ENCODE measurements at places on chromosomes 1 and 21. TPM values are rescaled to one million over a fixed set of nuclear protein-coding genes. Genes with fewer than 3 reads are reported as not detected.

- DNase-seq, result no peak
- no peaks in the 10 kb centered on the region for H3K36me3 ChIP-seq
- no peaks in the 10 kb centered on the region for H3K27me3 ChIP-seq
These were observed 271.8 kb downstream of the RRAGC start for GRCh38 chr1:38587766-38588165.

CCDC190 gene
- 1.3 TPM for total RNA-seq

DNA sequence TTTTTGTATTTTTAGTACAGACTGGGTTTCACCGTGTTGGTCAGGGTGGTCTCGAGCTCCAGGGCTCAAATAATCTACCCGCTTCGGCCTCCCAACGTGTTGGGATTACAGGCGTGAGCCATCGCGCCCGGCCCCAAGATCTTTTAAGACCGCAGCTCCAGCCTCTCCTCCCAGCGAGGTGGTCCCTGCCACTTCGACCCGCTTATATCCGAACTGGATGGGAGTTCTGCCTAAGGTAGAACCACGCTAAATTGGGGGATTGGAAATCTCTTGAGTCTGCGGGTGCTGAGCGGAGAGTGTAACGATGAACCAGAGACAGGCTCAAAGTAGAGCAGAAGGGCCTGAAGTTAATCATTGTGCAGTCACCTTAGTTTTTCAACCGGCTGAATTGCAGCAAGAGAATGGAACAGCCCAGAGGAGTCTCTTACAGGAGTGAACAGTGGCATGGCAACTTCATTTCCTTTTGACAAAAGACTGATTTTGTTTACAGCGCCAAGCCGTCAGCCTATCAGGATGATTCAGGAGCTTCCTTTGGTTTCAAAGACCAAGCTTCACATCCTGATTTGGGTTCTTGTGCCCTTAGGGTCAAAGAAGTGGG, 726 bp upstream of the CYB5R1 start:
- H3K36me3 ChIP-seq, result peaks cover 25% of the 10 kb centered on the region
- no peaks in the 10 kb centered on the region for H3K27me3 ChIP-seq

TARBP1 gene
- 35.0 TPM for total RNA-seq

GRCh38 chr1:40712997-40713396, 21.5 kb downstream of the NFYC start:
- H3K27ac ChIP-seq, result no peak overlapping the region
- no peaks in the 10 kb centered on the region for H3K4me1 ChIP-seq
- no peaks in the 10 kb centered on the region for H3K36me3 ChIP-seq
- H3K27me3 ChIP-seq, result no peaks in the 10 kb centered on the region
- no peak overlapping the region for H3K4me3 ChIP-seq

TP73 gene
- not detected for total RNA-seq

DNA sequence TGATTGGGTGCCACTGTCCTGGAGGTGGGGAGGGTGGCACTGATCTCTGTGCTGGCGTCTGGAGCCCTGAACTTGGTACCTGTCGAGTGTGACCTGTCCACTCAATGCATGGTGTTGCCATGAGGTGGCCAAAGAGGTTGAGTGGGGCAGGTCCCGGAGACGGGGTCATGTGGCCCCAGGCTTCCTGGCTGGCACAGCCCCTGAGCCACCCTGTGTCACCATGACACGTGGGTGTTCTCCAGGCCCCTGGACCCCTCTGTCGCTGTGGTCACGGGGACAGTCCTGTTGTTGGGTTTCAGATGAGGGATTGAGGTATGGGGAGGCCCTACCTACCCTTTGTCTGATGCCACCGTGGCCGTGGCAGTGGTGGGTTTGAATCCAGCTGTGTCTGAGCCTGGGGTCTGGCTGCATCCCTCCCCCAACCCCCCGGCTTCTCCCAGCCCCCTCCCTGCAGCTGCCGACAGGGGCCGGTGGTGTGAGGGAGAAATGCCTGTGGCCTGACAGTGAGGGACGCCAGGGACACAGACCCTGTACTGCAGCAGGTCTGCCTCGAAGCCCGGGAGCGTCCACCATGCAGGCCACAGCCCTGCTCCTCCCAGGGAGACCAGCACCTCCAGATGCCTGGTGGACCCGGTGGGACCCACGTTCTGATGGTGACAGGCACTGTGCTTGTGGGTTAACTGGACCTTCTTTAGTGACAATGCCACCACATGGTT, 12.0 kb downstream of the TRPM2 start:
- no peak for DNase-seq
- no peak overlapping the region for H3K4me3 ChIP-seq

DNA sequence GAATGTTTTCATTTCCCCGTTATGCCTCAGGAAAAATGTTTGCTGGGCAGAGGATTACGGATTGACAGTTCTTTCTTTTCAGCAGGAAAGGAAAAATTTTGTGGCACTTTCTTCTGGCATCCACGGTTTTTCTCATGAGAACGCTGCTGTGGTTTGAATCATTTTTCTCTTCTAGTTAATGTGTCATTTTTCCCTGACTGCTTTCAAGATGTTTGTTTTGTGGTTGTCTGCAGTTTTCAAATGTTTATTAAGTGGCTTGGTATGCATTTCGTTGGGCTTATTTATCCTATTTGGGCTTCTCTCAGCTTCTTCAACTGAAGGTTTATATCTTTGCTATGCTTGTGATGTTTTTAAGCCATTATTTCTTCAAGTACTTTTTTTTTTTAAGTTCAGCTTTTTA, 359.0 kb downstream of the RGS7 start:
- H3K4me3 ChIP-seq, result no peak overlapping the region
- no peak overlapping the region for H3K27ac ChIP-seq
- no peak for DNase-seq
- H3K4me1 ChIP-seq, result no peaks in the 10 kb centered on the region
- no peaks in the 10 kb centered on the region for H3K36me3 ChIP-seq
- H3K27me3 ChIP-seq, result no peaks in the 10 kb centered on the region

DNA sequence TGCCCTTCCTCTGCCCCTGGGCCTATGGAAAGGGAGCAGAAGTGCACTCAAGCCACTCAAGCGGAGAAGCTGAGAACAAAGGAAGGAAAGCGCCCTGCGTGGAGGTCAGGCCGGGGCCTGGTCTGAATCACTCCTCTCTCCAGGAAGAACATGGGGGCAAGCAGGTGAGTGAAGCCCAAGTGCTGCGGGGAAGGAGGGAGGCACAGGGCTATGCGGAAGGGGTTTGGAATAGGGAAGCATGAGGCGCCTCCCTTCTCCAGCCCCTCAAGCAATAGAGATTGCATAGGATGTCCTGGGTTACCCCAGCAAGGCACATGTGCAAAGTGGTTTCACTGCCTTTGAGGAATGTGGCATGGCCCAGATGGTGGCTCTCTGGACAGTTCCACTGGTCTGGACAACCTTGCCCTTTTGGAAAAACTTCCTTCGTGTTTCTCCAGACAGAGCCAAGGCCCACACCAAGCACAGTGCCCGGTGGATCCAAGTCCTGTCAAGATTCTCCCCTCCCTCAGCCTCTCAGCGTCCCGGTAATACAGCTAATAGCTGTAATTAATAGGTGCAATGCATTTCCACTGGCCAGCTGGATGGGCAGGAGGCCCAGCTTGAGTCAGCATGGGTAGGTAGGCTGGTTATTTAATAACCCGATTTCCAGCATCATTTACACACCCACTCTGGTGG, 13.7 kb downstream of the BLACAT1 start:
- no peak overlapping the region for H3K4me3 ChIP-seq
- peaks cover 52% of the 10 kb centered on the region for H3K4me1 ChIP-seq
- H3K27me3 ChIP-seq, result no peaks in the 10 kb centered on the region
- H3K36me3 ChIP-seq, result no peaks in the 10 kb centered on the region

DNA sequence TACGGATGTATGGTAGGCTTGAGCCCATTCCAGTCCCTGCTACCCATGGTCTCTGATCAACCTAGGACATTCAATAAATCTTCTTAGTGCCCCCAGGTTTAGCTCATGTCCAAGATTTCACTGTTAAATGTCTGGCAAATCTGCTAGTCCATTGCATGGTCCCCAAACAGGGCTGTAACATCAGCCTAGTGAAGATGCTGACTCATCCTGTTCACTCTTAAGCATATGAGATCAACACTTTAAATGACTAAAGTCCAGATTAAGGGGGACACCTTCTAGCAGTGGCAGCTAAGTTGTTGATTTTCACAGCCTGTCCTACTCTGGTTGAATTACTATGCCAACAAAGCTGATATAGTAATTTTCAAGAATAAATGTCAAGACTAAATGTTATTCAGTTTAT, 46.5 kb upstream of the NUF2 start:
- DNase-seq, result no peak
- no peaks in the 10 kb centered on the region for H3K36me3 ChIP-seq
- no peak overlapping the region for H3K4me3 ChIP-seq
- no peaks in the 10 kb centered on the region for H3K4me1 ChIP-seq

DNA sequence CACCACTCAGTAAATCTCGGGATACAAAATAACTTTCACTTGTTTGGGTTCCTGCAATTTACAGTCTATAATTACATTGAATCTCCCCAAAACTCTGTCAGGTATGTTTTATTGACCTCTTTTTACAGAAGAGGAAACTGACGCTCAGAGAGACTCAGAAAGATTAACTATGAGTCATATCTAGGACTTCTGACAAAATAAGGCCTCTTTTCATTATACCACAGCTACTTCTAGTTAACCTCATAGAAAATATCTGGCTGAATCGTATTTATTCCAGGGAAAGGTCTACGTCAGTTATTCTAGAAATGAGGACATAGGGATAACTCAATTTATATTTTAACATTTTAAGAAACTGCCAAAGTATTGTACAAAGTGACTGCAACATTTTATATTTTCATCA, 211.1 kb upstream of the FAM78B start:
- H3K4me1 ChIP-seq, result no peaks in the 10 kb centered on the region
- H3K36me3 ChIP-seq, result no peaks in the 10 kb centered on the region
- H3K4me3 ChIP-seq, result no peak overlapping the region
- DNase-seq, result no peak
- H3K27ac ChIP-seq, result no peak overlapping the region
- H3K27me3 ChIP-seq, result no peaks in the 10 kb centered on the region

DNA sequence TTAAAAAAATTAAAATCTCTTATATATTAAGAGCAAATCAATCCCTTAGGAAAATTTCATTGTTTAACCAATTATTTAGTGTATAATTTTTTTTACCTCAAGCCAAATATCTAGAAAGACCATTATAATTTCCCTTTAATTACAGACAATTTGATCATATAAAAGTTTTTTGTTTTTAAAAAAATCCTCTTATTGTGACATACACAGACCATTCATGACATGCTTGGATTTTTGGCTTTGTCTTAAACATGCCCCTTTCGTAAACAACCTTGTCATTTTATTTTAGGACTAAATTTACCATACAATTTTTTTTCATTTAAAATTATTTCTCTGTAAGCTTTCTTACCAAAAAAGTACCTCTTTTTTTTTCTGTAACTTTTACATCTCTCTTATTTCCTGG, 14.2 kb upstream of the CYP4B1 start:
- DNase-seq, result no peak
- H3K27ac ChIP-seq, result no peak overlapping the region
- H3K36me3 ChIP-seq, result no peaks in the 10 kb centered on the region

ETNK2 gene
- total RNA-seq, result 65.8 TPM

GRCh38 chr1:203629507-203630082, 3.0 kb downstream of the ATP2B4 start:
- peak; percentile 53 for DNase-seq
- H3K36me3 ChIP-seq, result no peaks in the 10 kb centered on the region
- no peaks in the 10 kb centered on the region for H3K4me1 ChIP-seq
- peak overlapping the region; percentile 63 for H3K4me3 ChIP-seq

CORT gene
- not detected for total RNA-seq
